ENCODE measurements at places on chromosomes 1 and 21.
A peak's percentile ranks its signal among the peaks of the same experiment; 100 is the strongest.

- no peak for DNase-seq
Measured at GRCh38 chr1:221575605-221576004, 166.3 kb downstream of the DUSP10 start.

DNA sequence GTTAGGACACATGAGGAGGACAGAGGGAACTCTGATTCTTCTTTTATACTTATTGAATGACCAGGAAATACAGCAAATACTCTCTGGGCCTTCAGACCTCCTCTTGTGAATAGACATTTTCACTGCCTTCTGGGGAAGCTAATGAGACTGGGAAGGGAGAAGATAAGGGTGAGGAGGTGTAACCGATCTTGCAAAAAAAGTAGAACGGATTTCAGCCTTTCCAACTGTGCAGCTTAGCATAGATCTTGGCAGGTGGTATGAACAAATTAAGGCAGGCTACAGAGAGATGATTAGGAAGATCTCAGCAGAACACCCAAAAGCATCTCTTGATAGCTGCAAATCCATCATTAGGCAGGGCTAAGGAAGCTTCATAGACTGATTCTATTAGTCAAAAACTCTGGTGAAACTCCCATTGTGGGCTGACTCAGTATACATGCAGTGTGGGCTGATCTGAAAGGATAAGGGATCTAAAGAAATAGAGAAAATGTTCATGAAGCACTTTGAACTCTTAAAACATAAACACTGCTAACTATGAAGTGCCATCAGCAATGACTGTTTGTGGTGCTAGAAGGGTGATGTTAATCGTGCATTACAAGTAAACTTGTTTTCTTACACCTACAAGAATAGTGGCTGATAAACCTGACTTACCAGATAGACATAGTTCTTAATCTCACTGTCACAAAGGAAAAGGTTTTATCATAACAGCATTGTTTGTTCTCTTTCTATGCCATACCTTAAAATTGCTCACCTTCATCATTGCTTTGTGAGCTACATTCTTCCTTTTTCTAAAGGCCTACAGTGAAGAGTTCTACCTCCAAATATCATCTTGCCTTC, 85.5 kb upstream of the PALMD start:
- DNase-seq: no peak

- no peak for DNase-seq
Measured at GRCh38 chr1:240500647-240501046, 111.3 kb downstream of the GREM2 start.

DNA sequence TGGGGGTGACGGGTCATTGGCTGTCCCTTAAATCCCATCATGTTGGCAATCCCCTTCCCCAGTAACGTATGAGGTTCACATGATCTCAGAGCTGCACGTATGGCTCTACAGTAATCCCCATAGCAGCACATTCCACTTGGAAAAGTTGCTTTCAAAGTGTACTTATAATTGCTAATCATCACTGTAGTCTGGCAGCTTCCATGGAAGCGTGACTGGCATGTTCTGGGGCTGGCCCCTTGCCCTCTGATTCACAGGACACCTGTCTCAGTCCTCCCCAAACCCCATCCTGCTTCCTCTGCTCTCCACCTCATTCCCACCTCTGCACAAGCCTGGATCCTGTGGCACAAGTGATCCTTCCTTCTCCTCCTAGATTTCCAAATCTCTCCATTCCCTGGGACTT, 102.2 kb downstream of the TSEN15 start:
- DNase-seq: no peak

GRCh38 chr1:17335821-17336710, 28.1 kb downstream of the PADI4 start:
- peak; percentile 31 for DNase-seq

DNA sequence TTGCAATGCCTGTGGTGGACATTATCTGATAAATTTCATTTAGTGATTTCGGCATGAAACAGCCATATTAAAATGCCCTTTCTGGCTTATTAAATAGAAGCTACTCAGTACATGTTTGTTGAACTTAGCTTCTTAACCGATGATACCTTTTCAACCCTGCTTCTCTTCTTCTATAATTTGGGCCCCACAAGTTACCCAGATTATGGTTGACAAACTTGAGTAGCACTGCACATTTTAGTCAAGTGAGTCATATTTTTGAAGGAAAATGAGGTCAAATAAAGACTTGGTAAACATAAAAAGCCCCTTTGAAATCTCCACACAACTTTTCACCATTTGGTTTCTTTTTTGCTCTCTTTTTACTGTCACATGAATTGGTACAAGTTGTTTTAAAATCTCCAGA, 33.8 kb downstream of the GIPC2 start:
- DNase-seq: no peak

DNA sequence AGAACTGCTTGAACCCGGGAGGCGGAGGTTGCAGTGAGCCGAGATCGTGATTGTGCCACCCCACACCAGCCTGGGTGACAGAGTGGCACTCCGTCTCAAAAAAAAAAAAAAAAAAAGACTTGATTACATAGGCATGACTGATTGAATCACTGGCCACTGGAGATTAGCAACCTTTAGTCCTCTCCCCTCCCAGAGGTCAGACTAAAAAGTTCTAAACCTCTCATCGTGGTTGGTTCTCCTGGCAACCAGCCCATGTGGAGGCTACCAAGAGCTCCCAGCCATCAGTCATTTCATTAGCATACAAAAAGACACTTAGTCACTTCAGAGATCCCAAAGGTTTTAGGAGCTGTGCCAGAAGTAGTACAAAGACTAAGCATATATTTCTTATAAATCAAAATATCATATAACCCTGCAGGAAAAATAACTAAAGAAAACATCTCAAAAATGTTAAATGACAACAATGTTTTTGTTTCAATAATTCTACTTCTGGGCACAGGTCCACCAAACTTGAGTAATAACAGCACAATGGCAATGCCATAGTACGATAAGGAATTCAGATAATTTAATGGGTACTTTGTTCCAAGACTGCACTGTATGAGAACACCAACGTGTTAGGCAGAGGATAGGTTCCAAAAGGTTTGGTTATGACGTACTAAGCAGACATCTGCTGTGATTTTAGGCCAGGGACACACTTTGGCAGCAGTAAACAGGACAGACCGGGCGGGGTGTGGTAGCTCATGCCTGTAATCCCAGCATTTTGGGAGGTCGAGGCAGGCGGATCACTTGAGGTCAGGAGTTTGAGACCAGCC, 18.1 kb downstream of the USP48 start:
- DNase-seq: peak; percentile 59

- no peak for DNase-seq
Measured at GRCh38 chr1:43524804-43525203, 5.9 kb upstream of the PTPRF start.

- DNase-seq: no peak
Measured at GRCh38 chr1:97379387-97380075, 541.3 kb downstream of the DPYD start.

DNA sequence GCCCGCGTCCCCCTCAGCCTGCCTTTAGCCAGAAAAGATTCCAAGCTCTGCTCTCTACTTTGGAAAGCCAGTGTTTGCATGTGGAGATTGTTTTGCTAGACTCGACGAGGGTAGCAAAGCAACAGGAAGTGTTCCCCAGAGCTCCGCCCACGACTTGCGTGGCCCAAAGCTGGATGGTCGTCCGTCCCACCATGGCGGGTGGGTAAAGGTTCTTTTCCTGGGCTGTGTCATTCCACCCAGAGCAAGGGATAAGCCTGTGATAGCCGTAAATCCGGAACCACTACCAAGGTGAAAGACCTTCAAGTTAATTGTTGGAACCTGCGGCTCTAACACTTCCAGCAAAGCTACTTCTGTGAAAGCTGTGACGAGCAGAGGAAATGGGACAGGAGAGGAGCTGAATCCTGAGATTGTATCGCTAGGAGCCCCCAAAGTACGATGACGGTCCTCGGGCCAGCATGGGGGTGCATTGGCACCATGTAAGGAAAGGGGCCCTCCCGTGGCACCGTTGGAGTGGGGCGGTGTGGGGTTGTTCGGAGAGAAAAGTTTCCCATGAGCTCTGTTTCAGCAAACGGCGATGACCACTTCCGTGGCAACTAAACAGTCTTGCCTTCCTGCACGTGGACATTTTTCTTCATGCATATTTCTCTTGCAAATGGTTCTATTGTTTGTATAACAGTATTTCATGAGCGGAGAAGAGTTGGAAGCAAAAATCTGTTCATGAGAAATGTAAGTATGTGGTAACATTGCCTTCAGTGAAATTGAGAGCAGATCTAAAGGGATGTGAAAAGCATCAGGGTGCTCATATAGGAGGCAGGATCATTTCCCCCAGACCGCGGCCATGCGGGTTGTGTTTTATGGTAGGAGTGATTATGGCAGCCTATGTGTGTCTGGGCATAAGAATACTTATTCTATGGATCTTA, 8.4 kb downstream of the MX2 start:
- DNase-seq: peak; percentile 40

- DNase-seq: no peak
Measured at GRCh38 chr21:40186045-40186444, 318.8 kb downstream of the PCP4 start.

GRCh38 chr21:22278366-22278765, 1280.2 kb downstream of the NCAM2 start:
- no peak for DNase-seq

DNA sequence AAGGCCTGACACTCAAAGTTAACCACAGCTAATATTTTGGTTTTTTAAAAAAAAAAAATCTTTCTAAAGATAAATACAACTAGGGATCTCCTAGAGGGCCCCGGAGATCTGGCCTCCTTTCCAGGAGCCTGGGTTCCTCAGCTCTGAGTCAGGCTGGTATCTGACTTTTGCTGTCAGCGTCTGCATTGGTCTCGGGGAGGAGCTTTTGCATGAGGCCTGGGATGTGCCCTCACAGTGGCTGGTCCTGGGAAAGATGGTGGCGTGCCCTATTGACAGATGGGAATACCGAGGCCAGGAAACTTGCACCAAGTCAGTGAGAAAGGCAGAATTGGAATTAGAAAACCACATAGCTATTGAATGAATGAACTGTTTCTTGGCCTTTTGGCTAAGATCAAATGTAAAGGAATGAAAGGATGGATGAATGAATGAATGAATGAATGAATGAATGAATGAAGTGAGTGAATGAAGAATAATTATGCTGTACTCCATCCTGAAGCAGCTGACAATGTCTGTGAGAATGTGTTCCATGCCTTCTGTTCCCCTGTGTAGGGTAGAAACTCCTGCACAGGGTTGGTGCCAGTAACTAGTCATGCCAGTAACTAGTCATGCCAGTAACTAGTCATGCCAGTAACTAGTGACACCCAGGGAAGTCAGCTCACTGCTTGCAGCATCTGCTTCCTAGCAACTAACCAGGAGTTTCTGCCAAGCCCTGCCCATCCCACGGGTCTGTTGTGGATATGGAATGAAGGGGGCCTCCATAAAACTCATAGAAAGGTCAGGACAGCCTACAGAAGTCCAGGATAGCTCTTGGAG, 242.5 kb upstream of the VAMP3 start:
- no peak for DNase-seq

GRCh38 chr1:167983797-167984420, 47.0 kb upstream of the MPC2 start:
- no peak for DNase-seq

DNA sequence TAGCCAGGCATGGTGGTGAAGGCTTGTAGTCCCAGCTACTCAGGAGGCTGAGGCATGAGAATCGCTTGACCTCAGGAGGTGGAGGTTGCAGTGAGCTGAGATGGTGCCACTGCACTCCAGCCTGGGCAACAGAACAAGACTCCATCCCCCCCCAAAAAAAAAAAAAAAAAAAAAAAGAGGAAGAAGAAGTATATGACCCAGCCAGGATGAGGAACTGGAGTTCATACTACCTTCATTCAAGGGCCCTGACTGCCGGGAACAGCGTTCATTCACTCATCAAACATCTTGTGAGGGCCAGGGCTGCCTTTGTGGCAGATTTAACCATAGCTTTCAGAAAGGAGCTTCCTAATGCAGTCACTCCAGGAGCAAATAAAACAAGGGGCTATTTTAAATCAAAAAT, 127.6 kb downstream of the MRPS6 start:
- peak; percentile 23 for DNase-seq

DNA sequence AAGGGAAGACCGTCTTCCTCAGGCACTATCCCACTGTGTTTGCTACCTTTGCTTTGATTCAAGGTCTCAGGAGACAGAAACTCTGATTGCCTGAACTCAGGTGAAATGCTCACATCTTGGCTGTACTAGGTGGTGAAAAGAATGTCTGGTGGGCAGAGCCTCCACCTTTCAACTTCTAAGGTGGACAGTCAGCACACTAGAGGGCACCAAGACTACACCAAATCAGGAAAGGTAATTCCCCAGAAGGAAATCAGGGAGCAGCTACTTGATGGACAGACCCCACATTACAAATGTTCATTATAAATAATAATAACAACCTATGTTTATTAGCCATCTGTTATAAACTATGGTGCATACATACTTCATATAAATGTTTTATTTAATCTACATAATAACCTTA, 220.9 kb downstream of the ATG4C start:
- DNase-seq: no peak

- DNase-seq: no peak
Measured at GRCh38 chr1:3375245-3375644, 79.2 kb upstream of the ARHGEF16 start.

GRCh38 chr1:229339520-229339919, 3.3 kb downstream of the CCSAP start:
- DNase-seq: no peak

DNA sequence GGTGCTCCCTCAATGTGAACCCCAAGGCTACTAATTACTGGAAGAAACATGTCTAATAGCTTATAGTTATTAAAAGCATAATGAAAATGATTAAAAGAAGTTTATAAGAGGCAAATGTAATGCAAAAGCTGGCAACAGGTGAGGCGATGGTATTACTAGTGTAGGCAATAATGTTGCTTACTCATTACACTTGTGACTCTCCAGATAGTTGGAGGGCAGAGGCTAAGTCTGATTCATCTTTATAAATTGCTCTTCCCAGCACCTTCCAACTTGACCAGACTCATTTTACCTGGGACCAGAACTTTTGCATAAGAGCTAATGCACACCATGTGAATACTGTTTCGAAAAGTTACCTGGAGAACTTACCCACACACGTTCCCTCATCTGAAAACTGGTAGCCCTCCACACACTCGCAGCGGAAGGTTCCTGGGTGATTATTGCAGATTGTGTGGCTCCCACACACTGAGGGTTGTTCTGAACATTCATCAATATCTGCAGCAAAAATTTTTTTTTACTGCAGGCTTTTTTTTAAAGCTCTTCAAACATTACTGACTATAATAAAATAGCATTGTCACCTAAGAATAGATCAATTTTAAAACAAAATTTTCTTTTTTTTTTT, 48.0 kb downstream of the NID1 start:
- no peak for DNase-seq

GRCh38 chr1:165826565-165827267, 698 bp upstream of the UCK2 start:
- no peak for DNase-seq

GRCh38 chr1:53274541-53275185, 36.3 kb upstream of the MAGOH start:
- DNase-seq: no peak

GRCh38 chr1:155117610-155118009, 10.1 kb upstream of the EFNA1 start:
- DNase-seq: no peak

- no peak for DNase-seq
Measured at GRCh38 chr1:85502625-85503083, 37.7 kb upstream of the DDAH1 start.

DNA sequence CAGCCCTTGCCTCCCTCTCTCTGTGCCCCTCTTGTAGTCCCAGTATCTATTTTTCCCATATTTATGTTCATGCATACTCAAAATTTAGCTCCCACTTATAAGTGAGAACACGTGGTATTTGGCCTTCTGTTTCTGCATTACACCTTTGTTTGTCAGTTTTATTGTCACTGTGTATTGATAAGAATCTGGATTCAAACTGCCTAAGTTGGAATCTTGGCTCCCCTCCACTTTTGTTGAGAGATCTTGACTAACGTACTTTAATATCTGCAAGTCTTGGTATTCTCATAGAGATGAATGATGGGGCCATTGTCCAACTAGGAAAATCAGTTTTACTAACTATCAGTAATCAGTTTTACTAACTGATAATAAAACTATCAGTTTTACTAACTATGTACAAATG, 87.8 kb upstream of the PRMT6 start:
- no peak for DNase-seq
